HS-27A (cell line): ENCODE measurements at places on chromosomes 7 and 10.
A peak's percentile ranks its signal among the peaks of the same experiment; 100 is the strongest.

GRCh38 chr7:100126239-100126930 is 382 bp upstream of the MBLAC1 start:
- no peak for DNase-seq

DNA sequence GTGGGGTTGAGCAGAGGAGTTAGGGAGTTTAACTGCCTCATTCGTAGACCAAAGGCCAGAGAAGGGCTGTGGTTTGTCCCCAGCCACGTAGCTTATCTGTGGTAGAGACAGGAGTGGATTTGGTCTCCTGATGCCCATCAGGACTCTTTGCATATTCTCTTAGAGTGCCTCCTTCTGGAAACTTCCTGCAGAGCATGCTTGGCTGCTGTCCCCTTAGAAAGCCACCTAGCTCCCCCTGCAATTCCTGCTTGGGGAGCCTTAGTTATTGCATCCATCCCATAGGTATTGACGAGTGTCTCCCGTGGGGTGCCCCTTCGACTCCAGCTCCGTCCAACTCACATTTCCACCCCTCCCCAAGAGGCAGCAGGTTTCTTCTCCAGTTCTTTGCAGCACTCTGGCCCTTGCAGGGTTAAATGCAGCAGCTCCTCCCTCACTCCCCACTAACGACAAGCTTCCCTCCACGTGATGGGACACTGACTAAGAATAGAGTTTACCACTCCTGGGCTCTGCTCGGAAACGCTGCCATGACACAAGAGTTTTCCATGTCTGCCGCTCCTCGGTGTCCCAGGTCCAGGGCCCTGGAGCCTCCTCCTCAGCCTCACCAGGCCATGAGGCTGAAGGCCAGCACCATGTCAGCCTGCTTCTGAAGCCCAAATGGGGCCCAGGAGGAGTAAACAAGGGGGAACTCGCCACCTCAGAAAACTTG is 147.8 kb upstream of the UNC5B start:
- DNase-seq, result no peak

GRCh38 chr7:1175967-1176851 is 16.2 kb upstream of the ZFAND2A start:
- DNase-seq, result no peak

GRCh38 chr7:16669581-16669980 is 23.6 kb downstream of the BZW2 start:
- DNase-seq, result no peak

DNA sequence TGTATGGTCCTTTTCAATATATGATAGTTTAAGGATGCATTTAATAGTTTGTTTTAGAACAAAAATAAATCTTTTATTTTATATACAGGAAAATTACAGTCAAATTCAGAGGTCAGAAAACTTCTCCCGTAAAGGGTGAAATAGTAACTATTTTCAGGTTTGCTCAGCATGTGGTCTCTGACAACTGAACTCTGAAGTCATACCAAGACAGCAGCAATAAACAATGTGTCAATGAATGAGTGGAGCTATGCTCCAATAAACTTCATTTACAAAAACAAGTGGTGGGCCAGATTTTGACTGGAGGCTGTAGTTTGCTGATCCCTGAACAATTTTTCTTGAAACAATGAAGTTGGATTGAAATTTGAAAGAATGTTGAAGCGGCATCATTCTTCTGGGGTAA is 123.6 kb downstream of the ZNF248 start:
- no peak for DNase-seq

DNA sequence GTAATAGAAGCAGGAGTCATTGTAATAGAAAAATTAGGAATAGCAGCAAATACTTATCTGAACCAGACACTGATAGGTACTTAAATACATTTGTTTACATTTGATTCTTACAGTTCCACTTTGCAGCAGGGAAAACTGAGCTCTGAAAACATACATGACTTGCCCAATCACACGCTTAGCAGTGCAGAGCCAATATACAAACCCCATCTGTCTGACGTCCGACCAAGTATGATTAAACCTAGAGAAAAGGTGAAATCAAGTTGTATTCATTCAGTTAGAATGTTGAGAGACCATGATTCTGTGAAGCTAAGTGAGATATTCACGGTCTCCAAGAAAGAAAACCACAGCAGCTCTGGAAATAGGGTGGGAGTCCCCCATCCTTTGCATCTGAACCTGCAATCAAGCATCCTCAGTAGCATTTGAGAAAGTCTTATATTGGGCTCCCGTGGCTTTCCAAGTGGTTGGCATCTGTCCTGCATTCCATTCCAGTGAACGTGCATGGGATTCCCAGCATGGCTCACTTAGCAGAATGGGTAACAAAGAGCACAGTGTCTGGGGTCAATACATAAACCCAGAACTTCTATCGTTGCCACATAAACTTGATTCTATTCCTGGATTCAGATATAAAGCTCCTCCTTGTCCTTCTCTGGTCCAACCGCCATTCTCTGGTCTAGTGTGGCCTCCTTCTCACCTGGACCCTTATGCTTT is 148.7 kb upstream of the RSU1 start:
- DNase-seq, result peak; percentile 91

- DNase-seq, result no peak
Measured at GRCh38 chr10:15015451-15015850, 28.3 kb upstream of the OLAH start.

- DNase-seq, result no peak
Measured at GRCh38 chr7:98211221-98211675, at the start of gene BHLHA15. TSS of gene BHLHA15 (plus strand) at chr7:98211439. CDS start at chr7:98212310, 871 bp downstream.

DNA sequence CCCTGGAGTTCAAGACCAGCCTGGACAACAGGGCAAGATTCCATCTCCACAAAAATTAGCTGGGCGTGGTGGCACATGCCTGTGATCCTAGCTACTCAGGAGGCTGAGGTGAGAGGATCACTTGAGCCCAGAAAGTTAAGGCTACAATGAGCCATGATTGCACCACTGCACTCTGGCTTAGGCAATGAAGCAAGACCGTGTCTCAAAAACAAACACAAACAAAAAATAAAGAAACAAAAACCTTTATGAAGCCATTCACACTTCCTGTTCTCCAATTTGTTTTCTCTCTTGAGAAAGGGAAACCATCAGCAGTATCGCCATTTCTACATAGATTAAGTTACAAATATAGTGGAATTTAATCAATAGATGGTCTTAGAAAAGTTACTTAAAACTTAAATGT is 19.8 kb downstream of the YME1L1 start:
- DNase-seq, result no peak

DNA sequence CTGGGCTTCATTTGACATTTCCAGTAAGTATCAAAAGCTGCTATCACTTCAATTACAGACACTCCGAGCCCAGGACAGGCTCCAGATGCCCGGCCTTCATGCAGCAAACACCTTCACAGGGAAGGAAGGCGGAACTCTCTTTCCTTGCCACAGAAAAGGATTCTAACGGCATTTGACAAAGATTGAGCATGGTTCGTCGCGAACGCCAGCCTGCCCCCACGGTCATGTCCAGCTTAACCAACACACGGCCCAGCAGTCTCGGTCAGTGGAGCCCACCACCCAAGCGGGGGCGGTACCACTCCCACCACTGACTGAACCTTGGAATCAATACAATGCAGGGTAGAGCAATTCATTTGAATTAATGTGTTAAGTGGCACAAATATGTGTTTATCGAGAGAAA is 607.2 kb downstream of the DNAJB6 start:
- no peak for DNase-seq

GRCh38 chr10:11115337-11115736 is 97.7 kb downstream of the CELF2 start:
- no peak for DNase-seq

DNA sequence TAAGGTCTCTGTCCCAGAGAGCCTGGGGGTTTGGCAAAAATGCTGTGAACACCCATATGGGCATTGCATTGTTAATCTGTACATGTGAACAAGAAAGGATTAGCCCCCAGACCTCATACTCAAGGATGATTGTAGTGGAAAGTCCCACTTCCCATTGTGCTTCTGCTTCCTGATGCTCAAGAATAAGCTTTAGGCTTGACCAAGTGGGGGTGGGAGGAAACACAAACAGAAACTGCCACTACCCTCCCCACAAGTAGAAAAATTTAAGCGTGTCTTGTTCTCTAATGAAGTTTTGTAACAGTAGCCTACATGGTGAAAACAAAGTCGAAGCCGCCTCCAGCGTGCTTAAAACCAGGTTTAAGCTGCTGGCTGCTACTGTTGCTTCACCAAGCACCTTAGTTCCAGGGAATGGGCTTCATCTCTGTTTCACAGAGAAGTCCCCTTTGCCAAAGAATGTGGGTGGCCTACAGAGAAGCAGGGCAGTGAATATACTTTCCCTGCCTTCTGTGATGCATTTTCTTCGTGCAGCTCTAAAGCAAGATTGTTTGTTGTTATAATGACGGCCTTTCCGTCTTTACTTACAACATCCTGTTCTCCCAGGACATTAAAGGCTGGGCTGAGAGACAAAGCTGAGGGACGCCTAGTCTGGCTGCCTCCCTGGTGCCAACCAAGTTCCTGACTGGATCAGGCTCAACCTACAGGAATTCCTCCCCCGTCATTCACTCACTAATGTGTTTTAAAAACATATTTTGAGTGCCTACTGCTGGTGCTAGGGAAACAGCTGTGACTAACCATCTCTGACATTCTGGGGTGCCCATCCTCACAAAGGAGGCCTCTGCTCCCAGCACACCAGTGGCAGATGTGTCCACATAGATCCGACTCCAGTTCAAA is 32.1 kb upstream of the CCSER2 start:
- peak; percentile 29 for DNase-seq

GRCh38 chr10:58479045-58479444 is 33.6 kb upstream of the BICC1 start:
- no peak for DNase-seq

DNA sequence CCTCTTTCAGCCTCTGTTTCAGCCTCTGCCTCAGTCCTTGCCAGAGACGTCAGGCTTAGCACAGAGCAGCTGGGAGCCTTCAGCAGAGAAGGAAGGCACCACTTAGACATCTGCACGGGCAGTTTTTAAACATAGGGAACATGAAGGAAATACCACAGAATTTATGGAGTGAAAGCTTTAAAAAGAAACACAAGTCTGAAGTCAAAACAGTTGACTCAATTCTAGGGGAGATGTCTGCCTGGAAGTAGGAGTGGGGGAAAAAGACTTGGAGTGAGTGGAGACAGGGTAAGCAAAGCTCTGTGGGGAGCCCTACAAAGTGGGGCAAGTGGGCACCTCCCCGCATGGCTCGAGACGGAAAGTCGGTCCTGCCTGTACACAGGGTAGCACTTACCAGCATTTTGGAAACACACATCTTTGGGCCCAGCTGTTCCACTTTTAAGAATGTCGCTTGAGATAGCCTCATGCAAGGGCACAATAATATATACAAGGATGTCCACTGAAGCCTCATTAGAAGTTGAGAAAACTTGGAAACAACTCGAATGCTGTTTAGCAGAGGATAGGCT is 5.0 kb upstream of the TBXAS1 start:
- no peak for DNase-seq

GRCh38 chr7:153423210-153423590 is 629.0 kb upstream of the DPP6 start:
- DNase-seq, result no peak

GRCh38 chr7:151051108-151051507 is 2.8 kb downstream of the ASIC3 start:
- no peak for DNase-seq

GRCh38 chr7:120864141-120864900 is 6.4 kb upstream of the TSPAN12 start:
- no peak for DNase-seq

- DNase-seq, result no peak
Measured at GRCh38 chr10:62414359-62414758, 40.2 kb downstream of the ZNF365 start.

- no peak for DNase-seq
Measured at GRCh38 chr7:120180221-120180620, 92.8 kb upstream of the KCND2 start.

- DNase-seq, result peak; percentile 33
Measured at GRCh38 chr7:40763319-40764287, 628.8 kb downstream of the SUGCT start.

DNA sequence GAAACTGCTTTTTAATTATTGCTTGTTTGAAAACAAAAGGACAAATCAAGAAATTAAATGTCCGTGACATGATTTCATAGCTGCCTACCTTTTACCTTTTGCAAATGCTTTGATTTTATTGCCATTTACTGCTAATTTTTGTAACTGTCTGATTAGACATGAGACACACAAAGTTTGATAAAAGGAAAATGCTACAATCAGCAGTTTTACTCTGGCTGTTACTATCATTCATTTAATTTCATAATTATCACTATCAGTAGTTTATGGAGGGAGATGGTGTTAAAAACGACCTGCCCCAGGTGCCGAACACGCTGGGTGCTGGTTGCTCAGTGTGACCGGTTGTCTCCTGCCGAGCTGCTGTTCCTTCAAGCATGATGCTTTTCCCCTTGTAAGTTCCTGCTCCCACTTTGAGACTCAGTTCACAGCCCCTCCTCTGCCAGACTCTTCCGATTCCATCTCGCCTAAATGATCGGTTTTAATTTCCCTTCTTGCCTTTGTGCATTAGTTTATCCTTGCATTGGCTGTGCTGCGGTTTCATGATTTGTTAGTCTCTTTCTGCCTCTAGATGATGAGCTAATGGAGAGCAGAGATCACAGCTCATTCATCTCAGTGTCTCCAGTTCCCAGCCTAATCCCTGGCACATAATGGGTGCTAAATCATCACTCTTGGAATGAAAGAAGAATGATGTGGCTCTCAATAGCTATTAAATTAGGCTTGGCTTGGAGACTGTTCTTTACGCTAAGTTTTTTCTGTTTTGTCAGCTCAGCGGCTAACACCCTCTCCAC is 110.6 kb downstream of the PFKFB3 start:
- DNase-seq, result no peak

DNA sequence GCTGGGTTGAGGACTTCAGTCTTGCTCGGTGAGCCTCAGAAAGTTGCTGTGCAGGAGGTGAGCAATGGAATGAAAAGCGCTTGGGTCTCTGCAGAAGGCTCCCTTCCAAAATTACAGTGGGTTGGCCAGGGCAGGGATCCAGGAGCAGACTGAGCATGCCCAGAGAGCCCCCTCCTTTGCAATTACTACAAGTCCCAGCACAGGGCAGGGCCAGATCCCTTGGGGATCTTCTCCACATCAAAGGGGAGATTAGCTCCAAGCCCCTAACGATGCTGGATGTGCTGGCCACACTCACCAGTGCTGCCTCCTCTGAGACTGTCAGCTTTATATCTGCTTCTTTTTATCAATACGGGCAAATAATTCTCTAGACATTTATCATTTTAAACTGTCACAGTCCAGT is 337.5 kb downstream of the RPS24 start:
- no peak for DNase-seq

DNA sequence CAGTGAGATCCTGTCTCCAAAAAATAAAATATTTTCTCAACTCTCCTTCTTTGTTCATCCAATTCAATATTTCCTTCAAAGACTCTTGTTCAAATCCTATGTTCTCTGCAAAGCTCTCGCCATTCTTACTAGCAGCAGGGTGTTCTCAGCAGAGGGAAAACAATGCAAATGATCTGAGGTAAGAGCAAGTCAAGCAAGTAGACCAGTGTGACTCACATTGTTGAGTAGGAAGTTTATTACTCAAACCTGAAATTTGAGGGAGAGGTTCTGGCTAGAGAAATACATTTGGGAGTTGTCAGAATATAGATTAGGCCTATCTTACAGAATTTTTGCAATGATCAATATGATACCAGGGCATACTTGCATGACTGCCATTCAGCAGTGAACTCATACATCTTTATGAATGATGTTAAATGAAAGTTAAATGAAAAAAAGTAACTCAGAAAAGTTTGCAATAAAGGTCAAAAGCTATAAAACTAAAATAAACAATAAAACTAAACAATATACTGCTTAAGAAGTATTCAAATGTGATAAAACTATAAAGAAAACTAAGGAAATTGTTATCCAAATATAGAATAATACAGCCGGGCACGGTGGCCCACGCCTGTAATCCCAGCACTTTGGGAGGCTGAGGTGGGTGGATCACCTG is 5.8 kb downstream of the IDE start:
- no peak for DNase-seq
